Endothelial cell (in vitro differentiated cells): ENCODE measurements at places on chromosomes 13 and 19. TPM values are rescaled to one million over a fixed set of nuclear protein-coding genes. Genes with fewer than 3 reads are reported as not detected.

Gene CBY2
- total RNA-seq, result not detected

Gene FKBP8
- 229 TPM for total RNA-seq

DNA sequence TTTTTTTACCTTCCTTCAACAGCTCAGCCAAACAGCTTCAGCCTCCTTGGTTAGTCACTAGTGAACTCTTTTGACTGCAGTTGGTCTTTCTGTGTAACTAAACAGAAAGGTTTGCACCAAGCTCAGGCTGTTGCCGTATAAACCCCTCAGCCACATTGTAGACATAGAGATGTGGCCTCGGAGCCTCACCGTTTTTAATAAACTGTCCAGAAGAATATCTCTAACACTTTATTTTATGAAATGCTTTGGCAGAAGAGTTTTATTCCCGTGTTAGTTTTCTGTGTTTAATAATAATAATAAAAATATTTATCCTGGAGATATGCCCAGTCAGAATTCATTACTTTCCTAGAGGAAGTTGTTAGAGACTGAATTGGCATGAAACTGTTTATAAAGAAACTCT lies 171.7 kb upstream of the MAB21L1 start:
- H3K36me3 ChIP-seq, result no peaks in the 10 kb centered on the region
- H3K4me3 ChIP-seq, result no peak overlapping the region
- H3K4me1 ChIP-seq, result peaks cover 17% of the 10 kb centered on the region
- DNase-seq, result no peak
- no peak overlapping the region for H3K27ac ChIP-seq
- peaks cover 3% of the 10 kb centered on the region for H3K27me3 ChIP-seq

DNA sequence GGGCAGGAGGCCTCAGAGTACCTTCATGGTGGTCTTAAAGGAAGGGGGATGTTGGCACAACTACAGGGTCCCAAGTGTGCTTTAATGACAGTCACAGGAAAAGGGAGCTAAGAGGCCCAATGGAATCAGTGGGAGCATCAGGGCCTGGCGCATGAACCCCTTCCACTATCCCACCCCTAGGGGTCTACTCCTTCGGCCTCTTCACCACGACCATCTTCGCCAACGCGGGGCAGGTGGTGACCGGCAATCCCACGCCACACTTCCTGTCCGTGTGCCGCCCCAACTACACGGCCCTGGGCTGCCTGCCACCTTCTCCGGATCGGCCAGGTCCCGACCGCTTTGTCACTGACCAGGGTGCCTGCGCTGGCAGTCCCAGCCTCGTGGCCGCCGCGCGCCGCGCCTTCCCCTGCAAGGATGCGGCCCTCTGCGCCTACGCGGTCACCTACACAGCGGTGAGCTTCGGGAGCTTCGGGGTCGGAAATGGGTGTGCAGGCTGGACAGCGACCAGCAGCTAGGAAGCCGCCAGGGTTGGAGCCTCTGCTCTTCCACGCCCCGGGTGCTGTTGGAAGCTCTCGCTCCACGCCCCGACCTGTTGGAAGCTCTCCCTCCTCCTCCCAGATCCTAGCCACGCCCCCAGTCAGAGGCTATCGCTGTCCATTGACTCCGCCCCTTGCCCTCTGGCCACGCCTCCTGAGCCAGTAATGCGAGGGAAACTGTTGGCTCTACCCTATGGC lies 6.0 kb downstream of the PLPPR2 start:
- peaks cover 5% of the 10 kb centered on the region for H3K36me3 ChIP-seq
- H3K27ac ChIP-seq, result no peak overlapping the region
- H3K4me3 ChIP-seq, result peak overlapping the region; percentile 78
- peak; percentile 80 for DNase-seq

DNA sequence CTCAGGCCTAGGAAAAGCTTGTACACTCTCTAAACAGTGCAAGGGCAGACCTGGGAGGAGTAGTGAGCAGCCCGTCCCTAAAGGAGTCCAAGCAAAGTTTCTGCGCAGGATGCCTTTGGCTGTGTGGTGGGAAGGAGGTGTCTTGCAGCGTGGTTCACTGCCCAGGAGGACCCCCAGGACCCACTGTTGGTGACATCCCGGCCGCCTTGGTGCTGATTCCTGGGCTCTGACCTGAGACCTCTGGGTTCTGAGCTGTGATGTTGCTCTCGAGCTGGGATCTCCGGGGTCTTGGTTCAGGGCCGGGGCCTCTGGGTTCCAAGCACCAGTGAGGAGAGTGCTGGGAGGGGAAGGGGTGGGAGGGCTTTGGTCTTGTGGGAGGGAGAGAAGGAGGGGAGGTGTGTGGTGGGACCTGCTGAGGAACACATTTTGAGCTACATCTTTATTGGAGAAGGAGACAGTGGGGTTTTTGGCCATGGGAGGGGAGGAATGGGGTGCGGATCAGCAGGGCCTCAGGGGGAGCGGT lies 4.1 kb downstream of the PGLYRP1 start:
- no peak overlapping the region for H3K4me3 ChIP-seq
- no peak for DNase-seq
- H3K36me3 ChIP-seq, result peaks cover 3% of the 10 kb centered on the region
- no peak overlapping the region for H3K27ac ChIP-seq
- H3K27me3 ChIP-seq, result peaks cover 20% of the 10 kb centered on the region

DNA sequence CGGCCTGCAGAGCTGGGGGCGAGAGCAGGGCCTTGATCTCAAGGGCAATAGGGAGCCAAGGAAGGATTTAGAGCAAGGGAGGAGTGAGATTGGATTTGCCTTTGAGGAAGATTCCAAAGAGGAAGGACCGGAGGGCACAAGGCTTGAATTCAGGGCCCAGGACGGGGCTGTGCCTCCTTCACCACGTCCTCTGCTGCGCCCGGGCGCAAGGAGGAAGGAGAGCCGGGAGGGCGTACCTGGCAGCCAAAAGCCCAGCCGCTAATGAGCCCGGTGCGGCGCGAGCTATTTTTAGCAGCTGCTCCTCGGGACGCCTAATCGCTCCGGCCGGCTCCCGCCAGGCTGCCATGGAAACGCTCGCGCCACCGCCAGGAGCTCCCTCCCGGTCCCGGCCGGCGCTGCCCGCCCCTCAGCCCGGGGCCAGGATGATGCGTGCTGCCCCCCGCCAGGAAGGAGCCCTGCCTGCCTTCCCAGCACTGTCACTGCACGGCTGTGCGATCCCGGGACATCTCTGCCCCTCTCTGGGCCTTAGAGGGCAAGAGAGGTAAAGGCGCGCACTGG lies 31.3 kb downstream of the TINCR start:
- no peak overlapping the region for H3K4me3 ChIP-seq
- H3K36me3 ChIP-seq, result peaks cover 9% of the 10 kb centered on the region
- H3K4me1 ChIP-seq, result peaks cover 7% of the 10 kb centered on the region
- peak overlapping the region; percentile 31 for H3K27ac ChIP-seq
- H3K27me3 ChIP-seq, result peaks cover 7% of the 10 kb centered on the region
- DNase-seq, result peak; percentile 68

- H3K27me3 ChIP-seq, result no peaks in the 10 kb centered on the region
- no peaks in the 10 kb centered on the region for H3K4me1 ChIP-seq
- H3K27ac ChIP-seq, result no peak overlapping the region
Observed at GRCh38 chr13:75226092-75226491, 255.9 kb downstream of the TBC1D4 start.

GRCh38 chr19:4557971-4558941 lies 1.2 kb downstream of the SEMA6B start:
- peak overlapping the region; percentile 74 for H3K4me3 ChIP-seq
- peak; percentile 72 for DNase-seq
- no peak overlapping the region for H3K27ac ChIP-seq

- no peaks in the 10 kb centered on the region for H3K36me3 ChIP-seq
- DNase-seq, result no peak
- H3K27ac ChIP-seq, result no peak overlapping the region
- H3K4me1 ChIP-seq, result peaks cover 45% of the 10 kb centered on the region
Observed at GRCh38 chr13:33263484-33263883, 22.1 kb downstream of the STARD13 start.

GRCh38 chr13:114119196-114119595 lies 13.2 kb downstream of the RASA3 start:
- H3K27ac ChIP-seq, result peak overlapping the region; percentile 97
- peaks cover 50% of the 10 kb centered on the region for H3K4me1 ChIP-seq
- H3K4me3 ChIP-seq, result peak overlapping the region; percentile 81
- peak; percentile 81 for DNase-seq
